ENCODE measurements at places on chromosomes 16 and 17. TPM values are rescaled to one million over a fixed set of nuclear protein-coding genes. Genes with fewer than 3 reads are reported as not detected.

DNA sequence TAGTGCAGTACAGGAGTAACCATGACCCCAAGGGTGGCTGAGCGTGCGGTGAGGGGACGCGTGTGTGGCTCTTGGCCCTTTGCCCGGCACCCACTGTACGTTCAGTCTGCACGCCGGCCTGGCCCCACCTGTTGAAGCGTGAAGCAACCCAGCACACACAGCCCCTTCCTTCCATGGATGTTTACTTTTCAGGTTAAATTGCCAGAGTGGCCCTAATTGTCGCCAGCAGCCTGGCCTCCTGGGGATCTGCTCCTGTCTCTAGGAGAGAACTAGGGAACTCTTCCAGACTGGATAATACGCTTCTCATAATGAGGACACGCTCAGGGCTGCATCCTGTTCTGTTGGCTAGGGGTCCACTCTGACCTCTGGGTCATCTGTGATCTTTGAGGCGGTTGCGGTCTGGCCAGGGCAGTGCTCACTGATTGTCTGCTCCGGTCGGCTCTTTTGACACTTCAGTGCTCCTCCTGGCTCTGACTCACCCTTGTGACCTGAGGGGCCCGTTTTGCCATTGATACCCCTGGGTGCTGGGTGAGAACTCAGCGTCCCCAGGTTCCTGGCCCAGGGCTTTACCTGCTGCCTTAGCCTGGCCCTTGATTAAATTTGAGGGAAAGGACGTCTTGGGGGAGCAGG lies 27.7 kb downstream of the TPSG1 start:
- DNase-seq: no peak

- DNase-seq: no peak
These were observed 48.3 kb downstream of the CCT6B start for GRCh38 chr17:34913001-34913400.

DNA sequence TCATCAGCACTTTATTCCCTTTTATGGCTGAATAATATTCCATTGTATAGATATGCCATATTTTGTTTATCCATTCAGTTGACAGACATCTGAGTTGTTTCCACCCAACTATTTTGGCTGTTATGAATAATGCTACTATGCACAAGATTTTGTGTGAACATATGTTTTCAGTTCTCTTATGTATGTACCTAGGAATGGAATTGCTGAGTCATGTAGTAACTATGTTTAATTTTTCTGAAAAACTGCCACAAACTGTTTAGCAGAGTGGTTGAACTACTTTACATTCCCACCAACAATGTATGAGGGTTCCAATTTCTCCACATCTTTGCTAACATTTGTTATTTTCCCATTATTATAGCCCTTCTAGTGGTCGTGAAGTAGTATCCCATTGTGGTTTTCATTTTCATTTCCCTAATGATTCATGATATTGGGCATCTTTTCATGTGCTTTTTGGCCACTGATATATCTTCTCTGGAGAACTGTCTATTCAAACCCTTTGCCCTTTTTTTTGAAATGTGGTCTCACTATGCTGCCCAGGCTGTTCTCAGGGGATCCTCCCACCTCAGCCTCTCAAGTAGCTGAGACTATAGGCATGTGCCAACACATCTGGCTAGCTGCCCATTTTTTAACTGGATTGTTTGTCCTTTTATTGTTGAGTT lies 26.3 kb downstream of the SMURF2 start:
- DNase-seq: no peak

DNA sequence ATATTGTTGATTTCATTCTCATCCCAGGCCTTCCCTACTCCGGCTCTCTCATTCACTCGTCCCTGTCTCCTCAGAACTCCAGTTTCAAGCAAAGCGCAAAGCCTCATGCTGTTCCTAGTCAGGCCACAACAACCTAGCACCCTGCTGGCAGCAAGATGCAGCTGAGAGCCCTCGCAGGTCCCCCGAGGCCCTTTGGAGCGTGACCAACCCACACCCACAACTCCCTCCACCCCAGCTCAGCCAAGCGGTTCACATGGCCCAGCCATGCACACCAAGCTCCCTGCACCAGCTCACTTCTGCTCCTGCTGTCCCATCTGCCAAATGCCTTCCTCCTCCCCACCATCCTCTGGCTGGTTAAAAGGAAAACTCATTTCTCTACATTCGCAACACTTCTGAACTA lies 195.8 kb downstream of the IRX5 start:
- no peak for DNase-seq

- no peak for DNase-seq
These were observed at the start of gene GGT6 for GRCh38 chr17:4560421-4560820. GGT6 (minus strand) TSS chr17:4560577; CDS start chr17:4560521, 56 bp downstream.

DNA sequence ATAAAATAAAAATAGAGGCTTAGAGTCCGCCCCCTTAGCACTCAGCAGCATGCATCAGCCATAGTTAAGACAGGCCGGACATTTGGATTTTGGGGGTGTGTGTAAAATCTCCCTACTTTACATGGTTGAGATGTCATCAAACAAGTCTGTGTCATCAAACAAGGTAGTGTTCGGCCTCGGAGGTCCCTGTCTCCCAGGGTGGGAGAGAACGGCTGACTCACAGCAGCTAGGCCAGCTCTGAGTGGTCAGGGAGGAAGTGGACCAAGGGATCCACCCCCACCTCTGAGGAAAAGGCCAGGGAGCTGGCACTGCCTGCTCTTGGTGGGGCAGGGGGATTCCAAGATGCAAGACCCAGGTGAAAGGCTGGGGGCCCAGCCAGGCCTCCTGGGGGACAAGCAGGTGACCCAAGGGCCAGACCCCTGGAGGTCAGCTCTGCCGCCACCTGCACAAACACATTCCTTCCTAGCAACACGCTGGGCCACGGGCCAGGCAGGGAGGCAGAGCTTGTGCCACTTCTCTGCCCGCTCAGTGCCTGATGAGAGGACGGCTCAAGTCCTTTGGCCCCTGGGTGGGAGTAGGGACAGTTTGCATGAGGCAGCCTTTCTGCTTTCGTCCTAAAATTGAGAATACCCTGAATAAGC lies 28.5 kb downstream of the KIFC3 start:
- no peak for DNase-seq

GRCh38 chr16:47370536-47370935 lies 90.3 kb downstream of the ITFG1 start:
- DNase-seq: no peak

- DNase-seq: no peak
These were observed 33.7 kb upstream of the METTL16 start for GRCh38 chr17:2545393-2545792.

DNA sequence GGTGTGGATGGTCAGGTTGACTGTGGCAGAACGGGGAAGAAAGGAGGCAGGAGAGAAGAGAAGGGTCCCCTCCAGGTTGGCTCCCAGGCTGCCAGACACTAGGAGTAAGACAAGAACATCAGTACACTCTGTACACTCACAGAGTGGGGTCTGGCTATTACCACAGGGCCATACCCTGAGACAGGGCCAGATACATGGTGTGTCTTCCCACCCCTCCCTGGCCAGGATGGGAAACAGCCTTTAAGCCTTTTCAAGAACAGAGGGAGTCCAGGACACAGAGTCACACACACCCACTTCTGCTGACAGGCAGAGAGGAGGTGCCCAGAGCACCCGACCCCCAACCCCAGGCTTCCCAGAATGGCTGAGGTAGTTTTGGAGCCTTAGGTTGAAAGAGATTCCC lies 99.4 kb downstream of the LITAF start:
- DNase-seq: no peak

DNA sequence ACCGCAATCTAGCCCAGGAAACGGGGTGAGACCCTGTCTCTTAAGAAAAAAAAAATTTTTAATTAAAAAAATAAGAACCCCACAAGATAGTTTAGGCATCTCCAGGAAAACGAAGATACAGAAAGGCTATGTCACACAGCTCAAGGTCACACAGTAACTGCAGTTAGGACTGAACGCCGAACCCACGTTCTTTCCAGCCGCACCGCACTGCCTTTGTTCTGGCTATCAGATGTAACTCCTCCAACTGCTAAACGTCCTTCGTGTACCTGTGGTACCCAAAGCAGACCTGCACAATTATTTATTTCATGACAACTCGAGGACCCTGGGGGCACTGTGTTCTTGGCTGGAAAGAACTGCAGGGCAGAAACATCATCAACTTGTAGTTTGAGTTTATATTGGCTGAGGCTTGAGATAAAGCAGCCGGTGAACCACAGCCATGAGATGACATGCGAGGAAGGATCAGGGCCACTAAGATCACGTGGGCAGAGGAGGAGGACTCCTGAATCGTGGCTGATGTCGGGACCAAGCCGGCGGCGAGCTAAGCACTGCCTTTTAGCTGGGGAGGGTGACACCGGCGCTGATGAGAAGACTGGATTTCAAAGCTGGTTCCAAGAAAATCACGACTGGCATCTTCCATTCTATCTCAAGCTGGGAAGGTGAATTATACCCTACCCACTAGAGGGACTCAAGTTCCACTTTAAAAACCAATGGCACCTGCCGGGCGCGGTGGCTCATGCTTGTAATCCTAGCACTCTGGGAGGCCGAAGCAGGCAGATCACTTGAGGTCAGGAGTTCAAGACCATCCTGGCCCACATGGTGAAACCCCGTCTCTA lies 20.7 kb upstream of the MNT start:
- no peak for DNase-seq

DNA sequence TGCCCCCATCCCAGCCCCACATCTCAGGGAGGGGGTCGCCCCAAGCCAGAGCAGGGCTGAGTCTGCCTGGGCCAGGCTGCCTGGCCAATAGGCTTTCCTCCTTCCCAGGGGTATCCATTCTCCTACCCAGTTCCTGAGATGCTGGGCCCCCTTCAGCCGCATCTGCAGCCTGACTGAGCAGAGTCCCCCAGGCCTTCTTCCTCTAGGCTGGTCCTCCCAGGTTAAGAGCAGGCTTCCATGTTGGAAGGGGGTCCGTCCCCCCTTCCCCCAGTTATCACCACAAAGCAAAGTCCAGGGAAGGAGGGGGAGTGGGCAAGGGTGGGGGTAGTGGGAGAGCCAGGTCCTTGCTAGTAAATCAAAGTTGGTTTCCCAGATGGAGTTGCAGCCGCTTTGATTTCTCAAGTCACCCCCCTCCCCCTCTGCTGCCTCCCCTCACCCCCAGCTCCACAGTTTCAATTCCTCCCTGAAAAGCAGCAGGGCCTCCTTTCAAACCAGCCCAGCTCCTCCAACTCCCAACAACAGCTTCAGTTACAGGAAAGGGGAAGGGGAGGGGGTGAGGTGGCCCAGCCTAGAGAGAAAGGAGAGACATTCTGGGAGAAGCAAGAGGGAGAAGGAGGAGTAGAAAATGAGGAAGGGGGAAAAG lies 9.5 kb upstream of the FZD2 start:
- no peak for DNase-seq

GRCh38 chr16:30769379-30770089 lies 7.4 kb downstream of the RNF40 start:
- DNase-seq: no peak

- DNase-seq: no peak
These were observed 32.1 kb downstream of the IST1 start for GRCh38 chr16:71927383-71927782.

DNA sequence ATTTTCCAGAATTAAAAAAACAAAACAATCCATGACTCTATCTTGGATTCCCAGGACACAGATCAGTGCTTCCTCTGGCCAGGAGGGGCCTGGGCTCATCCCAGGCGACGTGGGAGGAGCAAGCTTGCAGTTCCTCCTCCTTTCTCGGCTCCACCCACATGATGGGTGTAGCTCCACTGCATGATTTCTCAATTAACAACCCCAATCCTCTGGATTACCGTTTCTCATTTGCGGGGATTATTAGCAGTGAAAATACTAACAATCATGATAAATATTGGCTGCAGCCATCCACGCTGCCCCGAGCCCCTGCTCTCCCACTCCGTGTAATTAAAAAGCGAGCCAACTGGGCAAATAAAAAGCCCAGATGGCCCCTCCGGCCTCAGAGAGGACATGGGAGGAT lies 46.4 kb upstream of the SDK2 start:
- DNase-seq: no peak

- DNase-seq: no peak
These were observed 184.8 kb downstream of the BCAS3 start for GRCh38 chr17:60862482-60862881.

- no peak for DNase-seq
These were observed 13.4 kb downstream of the ENDOV start for GRCh38 chr17:80428363-80428762.

GRCh38 chr17:64661726-64661975 lies 456 bp downstream of the SMURF2 start:
- no peak for DNase-seq

DNA sequence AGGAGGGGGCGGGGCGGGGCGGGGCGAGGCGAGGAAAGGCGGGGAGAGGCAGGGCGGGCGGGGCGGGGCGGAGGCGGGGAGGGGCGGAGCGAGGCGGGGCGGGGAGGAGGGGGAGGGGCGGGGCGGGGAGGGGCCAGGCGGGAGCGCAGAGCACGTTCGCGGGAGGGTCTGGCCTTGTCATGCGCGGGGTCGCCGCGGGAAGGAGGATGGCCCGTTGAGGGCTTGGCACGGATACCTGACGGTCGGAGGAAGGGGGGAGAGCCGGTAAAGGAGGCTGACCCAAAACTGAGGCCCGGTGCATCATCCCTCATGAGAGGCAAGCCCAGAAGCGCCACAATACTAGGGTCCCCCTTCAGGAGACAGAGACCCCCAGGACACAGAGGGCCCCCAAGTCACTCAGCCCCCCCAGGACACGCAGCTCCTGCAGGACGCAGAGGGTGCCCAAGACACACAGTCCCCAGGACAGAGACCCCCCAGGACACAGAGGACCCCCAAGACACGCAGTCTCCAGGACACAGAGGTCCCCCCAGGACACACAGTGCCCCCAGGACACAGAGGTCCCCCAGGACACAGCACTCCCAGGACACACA lies 593 bp upstream of the WDR45B start:
- no peak for DNase-seq

IGSF6 gene
- polyA plus RNA-seq: 2.5 TPM

MYH1 gene
- not detected for polyA plus RNA-seq

ZNF747 gene
- 9.1 TPM for polyA plus RNA-seq

ARHGAP23 gene
- polyA plus RNA-seq: 54.8 TPM

CACNA1H gene
- 16.6 TPM for polyA plus RNA-seq

SHCBP1 gene
- polyA plus RNA-seq: 8.3 TPM

LYRM9 gene
- 21.6 TPM for polyA plus RNA-seq

HCRT gene
- polyA plus RNA-seq: not detected

MYCBPAP gene
- polyA plus RNA-seq: 1.4 TPM

MT1E gene
- 35.2 TPM for polyA plus RNA-seq

SCIMP gene
- polyA plus RNA-seq: 1.1 TPM

C16orf92 gene
- not detected for polyA plus RNA-seq

KRTAP4-6 gene
- not detected for polyA plus RNA-seq

RARA gene
- polyA plus RNA-seq: 35.5 TPM

NPIPB8 gene
- not detected for polyA plus RNA-seq

TEKT1 gene
- polyA plus RNA-seq: 1.2 TPM

KRTAP9-2 gene
- not detected for polyA plus RNA-seq

RNU2-1 gene
- polyA plus RNA-seq: not detected

HS3ST2 gene
- polyA plus RNA-seq: 0.22 TPM

All from right renal cortex interstitium (tissue), 3 donors.